ENCODE measurements at places on chromosomes 4 and X.

GRCh38 chr4:97548943-97549583, 594.2 kb downstream of the STPG2 start:
- no peak for DNase-seq

DNA sequence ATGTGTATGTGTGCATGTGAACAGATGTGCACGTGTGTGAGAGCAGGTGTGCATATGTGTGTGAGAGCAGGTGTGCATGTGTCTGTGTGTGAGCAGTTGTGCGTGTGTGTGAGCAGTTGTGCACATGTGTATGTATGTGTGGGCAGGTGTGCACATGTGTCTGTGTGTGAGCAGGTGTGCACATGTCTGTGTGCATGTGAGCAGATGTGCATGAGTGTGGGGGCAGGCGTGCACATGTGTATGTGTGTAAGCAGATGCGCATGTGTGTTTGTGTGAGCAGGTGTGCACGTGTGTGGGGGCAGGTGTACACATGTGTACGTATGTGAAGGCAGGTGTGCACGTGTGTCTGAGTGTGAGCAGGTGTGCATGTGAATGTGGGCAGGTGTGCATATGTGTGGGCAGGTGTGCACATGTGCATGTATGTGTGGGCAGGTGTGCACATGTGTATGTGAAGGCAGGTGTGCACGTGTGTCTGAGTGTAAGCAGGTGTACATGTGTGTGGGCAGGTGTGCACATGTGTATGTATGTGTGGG, 66.5 kb upstream of the LRPAP1 start:
- DNase-seq = no peak

DNA sequence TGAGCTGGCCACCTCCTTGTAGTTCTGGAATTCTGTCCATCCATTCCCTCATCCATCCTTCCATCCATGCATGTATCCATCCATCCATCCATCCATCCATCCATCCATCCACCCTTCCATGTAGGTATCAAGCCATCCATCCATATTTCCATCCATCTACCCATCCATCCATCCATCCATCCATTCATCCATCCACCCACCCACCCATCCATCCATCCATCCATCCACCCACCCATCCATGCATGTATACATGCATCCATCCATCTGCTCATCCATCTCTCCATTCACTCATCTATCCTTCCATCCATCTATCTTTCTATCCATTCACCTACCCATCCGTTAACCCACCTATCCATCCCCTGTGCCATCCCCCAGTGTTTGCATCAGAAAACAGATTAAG, 153.6 kb upstream of the STX18 start:
- no peak for DNase-seq

DNA sequence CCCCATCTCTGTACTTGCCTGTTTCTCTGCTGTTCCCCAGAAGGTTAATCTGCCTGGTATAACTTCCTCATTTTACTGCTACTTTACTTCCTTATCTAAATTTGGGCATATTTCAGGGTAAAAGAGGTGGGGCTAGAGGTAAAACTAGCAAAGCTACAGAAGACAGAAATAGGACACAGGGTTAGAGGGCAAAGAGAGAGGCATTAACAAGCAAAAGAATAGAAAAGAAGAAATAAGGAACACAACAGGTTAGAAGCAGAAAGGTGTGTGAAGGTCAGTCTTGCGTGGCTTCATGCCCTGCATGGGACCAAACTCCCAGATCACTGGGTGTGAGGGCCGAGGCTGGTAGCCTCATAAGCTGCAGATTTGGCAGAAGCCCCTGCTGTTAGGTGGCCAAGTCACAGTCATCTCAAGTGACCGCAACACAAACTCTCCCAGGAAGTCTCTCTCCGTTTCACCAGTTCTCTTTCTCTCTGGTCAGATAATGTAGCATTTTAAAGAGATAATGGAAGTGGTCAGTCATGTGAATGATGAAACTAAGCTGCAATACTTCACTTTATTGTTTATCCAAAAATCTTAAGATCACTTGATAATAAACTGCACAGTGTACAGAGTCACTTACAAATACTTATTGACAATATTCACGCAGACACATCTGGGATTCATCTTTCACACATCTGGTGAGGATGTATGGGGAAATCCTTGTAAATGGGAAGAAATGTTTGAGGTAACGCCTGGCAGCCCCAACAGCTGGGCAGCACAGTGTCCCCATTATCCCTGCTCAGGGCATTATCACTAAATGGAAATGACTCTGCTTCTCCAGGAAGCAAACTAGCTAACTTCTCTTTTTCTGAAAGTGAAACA, 16.4 kb downstream of the TMEM154 start:
- peak; percentile 11 for DNase-seq

DNA sequence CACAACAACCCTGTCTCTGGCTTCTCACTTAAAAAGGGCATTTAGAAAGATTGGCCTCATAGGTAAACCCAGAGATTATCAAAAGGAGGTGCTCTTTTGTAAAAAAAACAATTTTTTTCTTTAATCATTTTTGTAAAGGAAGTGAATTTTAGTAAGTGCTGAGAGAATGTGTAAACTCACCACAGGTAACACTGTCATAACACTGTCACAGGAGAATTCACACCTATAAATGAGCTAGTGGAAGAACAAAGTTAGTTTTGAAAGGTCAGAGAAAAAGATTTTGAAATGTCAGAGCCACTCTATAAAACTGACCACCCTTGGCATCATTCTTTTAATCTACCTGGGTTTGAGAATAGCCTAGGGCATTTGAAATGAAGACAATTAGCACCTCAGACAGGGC, 3.3 kb upstream of the SH2D1A start:
- DNase-seq = no peak

GRCh38 chrX:118538386-118538785, 42.8 kb downstream of the DOCK11 start:
- DNase-seq = no peak

- no peak for DNase-seq
Measured at GRCh38 chr4:103928370-103928769, 208.6 kb upstream of the TACR3 start.

DNA sequence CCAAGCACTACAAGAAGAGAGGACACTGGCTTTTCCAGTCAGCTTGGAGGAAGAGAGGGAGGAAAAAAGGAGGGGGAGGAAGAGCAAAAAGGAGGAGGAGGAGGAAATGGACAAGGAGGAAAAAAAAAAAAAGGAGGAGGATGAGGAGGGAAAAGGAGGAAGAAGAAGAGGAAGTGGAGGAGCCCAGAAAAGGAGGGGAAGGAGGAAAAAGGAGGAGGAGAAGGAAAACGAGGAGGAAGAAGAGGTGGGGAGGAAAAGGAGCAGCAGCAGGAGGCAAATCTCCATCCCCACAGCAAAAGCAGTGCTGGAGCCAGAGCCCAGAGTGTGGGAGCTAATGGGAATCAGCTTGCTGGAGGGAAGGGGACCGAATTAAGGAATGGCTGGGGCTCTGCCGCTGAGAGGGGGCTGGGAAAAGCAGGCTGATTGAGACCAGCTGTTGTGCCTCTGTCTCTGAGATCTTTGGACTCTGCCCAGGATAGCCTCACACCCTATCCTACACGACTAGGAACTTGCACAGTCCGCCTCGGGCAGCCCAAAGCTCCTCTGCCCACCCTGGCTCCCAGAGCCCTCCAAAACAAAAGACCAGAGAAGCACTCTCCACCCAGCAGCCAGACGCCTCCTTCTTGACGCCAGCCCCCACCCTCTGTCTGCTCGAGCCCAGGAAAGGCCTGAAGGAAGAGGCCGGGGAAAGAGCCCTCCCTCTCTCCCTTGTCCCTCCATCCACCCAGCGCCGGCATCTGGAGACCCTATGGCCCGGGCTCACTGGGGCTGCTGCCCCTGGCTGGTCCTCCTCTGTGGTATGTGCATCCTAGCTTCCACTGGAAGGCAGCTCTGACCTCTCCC, at the start of gene XPNPEP2:
Gene XPNPEP2, plus strand, starts transcription at position 514 of the 843 bp plus-strand sequence. Its CDS starts 235 bp downstream, at position 749.
- DNase-seq = no peak

GRCh38 chr4:122086338-122087065, 65.6 kb upstream of the BLTP1 start:
- no peak for DNase-seq

DNA sequence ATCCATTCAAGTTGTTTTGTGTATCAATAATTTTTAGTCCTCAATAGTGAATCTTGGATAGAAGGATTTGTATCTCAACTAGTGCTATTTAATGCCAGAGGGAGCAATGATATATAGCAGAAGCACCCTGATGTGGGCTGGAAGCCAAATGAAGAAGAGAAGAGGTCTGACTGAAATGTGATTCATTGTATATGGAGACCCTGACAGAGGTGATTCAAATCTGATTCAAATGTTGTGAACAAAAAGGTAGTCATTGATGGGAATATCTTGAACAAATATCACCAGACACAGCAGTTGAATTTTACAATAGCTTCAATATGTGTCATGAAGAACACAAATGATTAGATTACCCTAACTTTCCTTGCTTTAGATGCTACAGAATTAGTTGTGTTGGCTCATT, 27.5 kb upstream of the SULT1B1 start:
- no peak for DNase-seq

DNA sequence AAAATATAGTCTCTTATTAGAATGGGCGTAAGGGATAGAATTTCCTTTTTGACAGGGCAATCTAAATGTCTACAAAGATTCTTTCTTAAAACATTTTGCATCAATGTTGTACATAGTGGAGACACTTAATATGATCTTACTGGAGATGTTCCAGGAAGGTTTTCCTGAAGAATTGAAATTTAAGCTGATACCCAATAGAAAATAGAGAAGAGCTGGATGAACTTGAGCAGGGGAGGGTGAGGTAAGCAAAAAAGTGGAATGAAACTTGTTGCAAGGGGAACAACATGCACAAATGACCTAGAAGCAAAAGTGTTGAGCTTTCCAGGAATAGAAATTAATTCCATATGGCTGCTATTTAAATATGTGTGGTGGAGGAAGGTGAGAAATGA, 19.7 kb downstream of the SLAIN2 start:
- no peak for DNase-seq

DNA sequence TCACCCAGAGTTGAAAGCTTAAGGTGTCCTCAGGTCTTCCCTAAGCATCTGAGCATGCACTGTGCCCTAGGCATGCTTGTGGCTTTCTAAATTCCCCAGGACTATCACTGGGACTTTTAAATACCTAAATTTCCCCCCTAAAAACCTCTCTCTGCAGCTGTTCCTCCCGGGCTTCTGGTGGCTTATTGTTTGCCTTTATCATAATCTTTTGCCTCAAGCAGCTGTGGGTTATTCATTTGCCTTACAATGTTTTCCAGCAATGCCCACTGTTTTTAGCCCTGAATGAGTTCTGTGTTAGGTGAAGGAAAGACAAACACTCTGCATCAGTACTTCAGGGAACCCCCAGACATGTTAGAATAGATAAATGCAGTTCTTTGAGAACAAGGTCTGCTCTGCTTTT, 455.0 kb downstream of the ZIC3 start:
- DNase-seq = no peak

DNA sequence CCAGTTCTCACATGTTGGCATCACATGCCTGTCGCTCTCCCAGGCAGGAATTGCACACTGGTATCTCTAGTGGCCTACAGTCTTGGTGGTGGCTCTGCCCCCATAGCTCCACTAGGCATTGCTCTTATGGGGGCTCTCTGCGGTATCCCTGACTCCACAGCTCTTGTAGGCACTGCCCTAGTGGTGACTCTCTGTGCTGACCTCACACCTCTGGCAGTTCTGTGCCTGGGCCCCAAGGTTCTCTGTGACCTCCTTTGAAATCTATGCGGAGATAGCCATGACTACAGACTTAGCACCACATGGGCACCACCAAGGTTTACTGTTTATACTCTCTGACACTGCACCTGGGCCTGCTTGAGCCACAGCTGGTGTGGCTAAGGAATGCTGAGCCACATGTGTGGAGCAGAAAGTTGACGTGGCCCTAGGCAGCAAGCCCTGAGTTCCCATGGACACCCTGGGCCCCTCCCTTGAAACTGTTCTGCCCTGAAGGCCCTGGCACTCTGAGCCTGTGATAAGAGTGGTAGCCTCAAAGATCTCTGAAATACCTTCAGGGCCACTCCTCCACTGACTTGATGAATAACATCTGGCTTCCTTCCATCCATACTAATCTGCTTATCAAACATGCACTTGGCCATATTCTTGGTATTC, 8.0 kb downstream of the SLC9B1 start:
- peak; percentile 27 for DNase-seq

Data from GM04504 (cell line).